NCI-H524 treated with DMSO at 0.1 percent for 48 hours (cell line): ENCODE measurements at places on chromosomes 4 and X.

DNA sequence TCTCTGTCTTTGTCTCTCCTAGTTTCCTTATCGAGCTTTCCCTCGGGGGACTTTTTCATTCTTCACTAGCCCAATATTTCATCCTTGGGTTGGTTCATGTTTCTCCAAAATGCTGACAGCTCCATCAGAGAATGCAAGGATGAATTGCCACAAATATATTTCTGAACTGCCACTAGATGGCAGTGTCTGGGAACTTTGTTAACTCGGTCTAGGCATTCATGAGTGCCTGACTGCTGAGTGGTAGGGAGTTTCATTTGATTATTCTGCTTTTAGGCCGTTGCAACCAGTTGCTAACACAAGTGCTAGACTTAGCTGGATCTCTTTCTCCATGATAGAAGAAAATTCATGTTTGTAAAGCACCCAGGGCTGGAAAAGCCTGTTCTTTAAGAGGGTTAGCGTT lies 73.5 kb upstream of the RAP2C start:
- DNase-seq = no peak

DNA sequence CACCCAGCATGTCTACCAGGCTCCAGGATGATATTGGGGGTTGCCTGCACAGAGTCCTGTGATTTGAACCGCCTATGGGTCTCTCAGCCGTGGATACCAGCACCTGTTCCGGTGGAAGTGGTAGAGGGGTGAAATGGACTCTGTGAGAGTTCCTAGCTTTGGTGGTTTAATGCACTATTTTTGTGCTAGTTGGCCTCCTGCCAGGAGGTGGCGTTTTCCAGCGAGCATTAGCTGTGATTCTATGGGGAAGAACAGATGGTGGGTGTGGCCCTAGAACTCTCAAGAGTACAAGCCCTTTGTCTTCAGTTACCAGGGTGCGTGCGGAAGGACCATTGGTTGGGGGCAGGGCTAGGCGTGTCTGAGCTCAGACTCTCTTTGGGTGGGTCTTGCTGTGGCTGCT lies 316.9 kb upstream of the AMOT start:
- DNase-seq = peak; percentile 41

DNA sequence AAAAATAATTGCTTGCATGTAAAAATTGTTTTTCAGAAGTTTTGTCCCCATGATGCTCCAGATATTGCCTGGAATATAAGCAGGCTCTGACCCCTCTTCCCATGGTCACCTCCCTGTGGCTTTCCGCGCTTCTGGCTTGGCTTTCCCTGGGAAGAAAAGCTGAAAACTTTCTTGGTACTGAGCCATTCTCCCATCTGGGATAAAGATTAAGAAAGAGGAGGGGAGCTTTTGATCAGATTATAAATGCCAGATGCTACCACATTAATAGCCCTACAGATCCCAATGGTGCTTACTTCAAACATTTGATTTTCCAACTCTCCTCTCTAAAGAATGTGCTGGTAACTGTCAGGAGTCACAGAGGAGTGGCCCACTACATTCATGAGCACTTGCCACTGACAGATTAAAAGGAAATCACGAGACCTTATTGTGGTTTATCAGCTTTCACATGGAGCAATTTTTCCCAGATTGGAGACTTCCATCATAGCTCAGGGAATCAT lies 54.4 kb upstream of the GAB1 start:
- peak; percentile 68 for DNase-seq

DNA sequence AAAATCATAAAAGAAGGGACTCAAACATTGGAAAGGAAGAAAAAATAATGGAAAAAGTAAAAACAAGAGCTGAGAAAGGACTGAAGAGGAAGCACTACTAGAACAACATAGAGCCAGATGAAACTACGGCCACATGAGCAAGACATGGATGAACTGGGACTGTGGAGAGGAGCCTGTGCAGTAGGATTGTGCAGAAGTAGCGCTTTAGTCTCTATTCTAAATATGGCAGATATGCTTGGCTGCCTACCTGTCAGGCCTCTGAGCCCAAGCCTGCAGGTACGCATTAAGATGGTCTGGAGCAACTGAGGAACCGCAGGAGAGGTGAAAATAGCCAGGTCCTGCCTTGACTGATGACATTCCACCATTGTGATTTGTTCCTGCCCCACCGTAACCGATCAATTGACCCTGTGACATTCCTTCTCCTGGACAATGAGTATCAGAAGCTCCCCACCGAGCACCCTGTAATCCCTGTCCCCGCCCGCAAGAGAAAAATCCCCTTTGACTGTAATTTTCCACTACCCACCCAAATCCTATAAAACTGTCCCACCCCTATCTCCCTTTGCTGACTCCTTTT lies 154.3 kb downstream of the CAMK2D start:
- DNase-seq = no peak
